ENCODE measurements at places on chromosomes 11 and 22.

GRCh38 chr11:68682531-68682961, 1.8 kb upstream of the GAL start:
- no peak for DNase-seq

DNA sequence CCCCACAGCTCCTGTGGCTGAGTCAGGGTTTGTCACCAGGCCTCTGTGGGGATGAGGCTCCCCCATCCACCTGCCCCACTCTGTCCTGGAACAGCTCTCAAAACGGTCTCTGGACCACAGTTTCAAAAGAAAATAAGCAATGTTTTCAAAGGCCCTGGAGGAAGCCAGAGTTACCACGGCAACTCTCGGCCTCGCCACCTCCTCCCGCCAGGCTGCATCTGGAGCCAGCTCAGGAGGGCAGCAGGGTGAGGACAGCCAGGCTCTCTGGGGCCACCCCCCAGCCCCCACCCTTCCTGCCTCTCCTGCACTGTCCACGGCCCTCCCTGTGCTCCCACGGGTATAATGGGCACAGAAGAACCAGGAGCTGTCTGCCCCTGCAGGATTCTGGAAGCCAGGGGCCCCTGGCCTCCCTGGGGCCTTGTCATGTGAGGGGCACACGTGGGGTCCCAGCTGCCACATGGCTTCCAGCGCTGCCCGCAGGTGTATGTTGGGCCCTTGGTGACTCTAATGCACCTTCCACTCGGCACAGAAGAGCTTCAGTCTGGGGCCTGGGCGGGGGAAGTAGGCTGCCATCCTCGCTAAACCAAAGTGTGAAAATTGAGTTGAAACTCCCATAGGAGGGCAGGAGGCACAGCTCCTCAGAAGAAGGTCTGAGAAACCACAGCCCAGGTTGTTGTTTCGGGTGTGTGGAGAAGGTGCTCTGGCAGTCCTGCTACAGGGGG, 10.3 kb downstream of the CD81 start:
- DNase-seq, result no peak

DNA sequence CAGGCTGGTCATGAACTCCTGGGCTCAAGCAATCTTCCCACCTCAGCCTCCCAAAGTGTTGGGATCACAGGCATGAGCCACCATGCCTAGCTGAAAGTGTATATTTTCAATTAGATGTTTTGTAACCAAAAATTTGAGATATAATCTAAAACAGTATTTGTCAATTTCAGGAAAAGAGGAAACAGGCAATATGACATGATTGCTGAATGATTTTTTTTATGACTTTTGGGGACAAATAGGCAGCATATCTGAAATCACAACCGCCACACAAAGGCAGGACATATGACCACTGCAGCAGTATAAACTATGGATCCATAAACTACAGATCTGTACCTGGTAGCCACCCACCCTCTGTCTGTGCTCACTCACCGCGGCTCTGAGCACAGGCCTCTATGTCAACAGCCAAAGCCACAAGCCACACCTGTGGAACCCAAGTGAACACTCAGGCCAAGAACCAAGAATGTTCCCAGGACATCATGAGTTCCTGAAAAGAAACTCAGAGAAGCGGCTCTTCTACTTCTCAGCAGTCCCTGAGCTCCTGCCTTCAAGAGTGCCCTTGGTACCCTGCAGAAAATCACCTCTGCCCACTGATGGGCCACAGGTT, 22.5 kb downstream of the PISD start:
- no peak for DNase-seq

DNA sequence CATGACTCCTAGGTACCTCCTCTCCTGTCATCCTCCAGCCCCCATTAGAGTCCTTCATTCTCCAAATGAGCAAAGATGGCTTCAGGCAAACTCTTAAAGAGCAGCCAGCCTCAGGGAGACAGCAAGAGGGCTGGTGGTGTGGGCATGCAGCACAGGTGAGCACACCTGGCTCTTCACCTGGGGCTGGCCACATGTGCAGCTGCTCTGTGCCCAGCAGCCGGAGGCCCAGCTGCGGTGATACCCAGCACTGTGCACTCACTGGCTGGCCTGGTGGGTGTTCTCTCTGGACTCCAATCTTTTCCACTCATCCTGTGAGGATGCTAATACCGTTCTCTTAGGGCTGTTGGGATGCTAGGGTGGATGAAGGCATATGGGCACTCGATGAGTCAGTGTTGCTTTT, 106.1 kb upstream of the PARVA start:
- DNase-seq, result no peak

DNA sequence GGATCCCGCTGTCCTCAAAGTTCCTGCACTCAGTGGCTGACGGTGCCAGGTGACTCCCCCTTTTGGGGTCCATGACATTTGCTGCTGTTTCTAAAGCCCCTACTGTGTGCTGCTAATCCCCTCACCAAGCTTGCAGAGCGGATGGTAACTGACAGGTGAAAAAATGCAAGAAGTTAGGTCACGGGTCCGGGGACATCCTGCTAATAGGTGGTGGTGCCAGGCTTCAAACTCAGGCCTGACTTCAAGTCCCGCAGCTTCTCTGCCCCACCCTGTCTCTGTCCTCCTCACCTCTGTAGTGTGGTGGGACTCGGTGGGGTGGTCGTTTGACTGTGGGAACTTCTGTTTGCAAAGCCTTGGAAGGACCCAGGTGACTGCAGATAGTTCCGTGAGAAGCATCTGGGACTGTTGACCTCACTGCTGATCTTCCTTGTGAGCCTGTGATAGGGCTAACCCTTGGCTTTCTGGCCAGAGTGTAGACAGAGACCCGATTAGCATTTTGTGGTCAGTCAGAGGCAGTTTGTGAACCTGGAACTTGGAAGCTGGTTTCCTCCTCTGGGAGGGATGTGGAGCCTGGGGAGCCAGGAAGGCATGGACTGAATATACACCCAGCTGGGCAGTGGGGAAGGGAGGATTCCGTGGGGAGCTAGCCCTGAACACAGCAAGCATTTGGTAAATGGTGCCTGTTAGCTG, 115.4 kb upstream of the OR4B1 start:
- DNase-seq, result no peak

- DNase-seq, result peak; percentile 44
Observed at GRCh38 chr11:1260023-1260501, 37.2 kb downstream of the MUC5B start.

- DNase-seq, result no peak
Observed at GRCh38 chr11:71482216-71482615, 29.2 kb downstream of the NADSYN1 start.

- DNase-seq, result peak; percentile 92
Observed at GRCh38 chr22:37545703-37546436, 14.4 kb upstream of the CDC42EP1 start.

DNA sequence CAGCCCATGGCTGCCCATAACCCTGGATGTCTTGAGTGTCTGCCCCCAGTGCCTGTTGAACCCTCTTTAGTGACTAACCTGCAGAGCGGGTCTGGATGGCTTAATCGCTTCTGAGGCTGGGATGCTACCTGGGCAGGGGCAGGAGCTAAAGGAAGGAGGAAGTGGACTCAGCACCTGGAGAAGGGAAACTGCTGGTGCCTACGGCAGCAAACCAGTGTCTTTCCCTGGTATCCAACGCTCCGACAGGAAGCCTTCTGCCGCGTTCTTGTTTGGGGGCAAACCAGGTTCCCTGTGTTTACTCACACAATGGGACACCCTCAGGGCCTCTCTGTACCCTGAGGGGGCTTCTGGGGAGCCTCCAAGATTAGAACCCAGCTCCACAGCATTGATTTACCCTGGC, 38.1 kb upstream of the B3GAT1 start:
- DNase-seq, result no peak

DNA sequence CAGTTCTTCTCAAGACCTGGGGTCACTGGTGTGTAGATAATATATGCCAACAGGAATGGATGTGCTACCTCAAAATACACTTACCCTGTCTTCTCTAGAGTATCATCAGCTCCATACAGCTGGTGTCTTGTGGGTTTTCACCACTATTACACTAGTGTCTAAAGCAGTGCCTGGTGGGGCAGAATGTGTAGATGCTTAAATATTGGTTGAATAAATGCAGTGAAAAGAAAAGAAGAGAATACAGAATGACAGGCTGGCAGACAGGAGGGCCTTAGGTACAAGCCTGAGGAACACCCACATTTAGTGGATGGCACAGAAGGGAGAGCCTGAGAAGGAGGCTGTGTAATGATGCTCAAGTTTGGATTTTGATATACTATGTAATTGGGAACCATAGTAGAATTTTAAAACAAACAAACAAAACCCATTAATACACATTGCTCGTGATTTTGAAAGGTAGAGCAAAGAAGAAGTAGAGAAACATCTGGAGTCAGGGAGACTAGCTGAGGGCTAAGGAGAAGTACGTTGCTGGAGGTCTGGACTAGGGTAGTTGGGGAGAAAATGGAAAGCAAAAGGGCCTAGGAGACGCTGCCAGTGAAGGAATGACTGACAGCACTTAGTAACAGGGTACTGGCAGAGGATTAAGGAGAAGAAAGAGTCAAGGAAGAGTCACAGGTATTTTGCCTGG, 20.5 kb upstream of the RAG2 start:
- no peak for DNase-seq

- no peak for DNase-seq
Observed at GRCh38 chr11:129846508-129847335, 31.1 kb downstream of the TMEM45B start.

DNA sequence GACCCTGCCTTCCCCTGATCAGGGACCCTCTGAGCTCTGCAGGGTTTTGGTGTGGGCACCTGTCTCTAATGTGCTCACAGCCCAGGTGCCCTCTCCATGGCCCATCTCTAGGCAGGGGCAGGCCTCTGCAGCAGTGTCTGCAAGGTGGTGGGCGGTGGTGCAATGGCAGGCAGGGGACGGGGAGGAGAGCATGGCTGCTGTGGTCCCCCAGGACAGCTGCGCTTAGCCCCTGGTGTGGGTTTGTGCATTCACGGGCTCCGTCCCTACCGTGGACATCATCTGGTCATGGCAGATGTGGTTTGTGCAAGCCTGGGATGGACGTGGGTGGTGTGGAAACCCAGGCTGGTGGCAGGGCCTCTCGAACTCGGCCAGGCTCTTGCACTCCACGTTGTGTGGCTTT, 443.1 kb downstream of the TBC1D22A start:
- no peak for DNase-seq

DNA sequence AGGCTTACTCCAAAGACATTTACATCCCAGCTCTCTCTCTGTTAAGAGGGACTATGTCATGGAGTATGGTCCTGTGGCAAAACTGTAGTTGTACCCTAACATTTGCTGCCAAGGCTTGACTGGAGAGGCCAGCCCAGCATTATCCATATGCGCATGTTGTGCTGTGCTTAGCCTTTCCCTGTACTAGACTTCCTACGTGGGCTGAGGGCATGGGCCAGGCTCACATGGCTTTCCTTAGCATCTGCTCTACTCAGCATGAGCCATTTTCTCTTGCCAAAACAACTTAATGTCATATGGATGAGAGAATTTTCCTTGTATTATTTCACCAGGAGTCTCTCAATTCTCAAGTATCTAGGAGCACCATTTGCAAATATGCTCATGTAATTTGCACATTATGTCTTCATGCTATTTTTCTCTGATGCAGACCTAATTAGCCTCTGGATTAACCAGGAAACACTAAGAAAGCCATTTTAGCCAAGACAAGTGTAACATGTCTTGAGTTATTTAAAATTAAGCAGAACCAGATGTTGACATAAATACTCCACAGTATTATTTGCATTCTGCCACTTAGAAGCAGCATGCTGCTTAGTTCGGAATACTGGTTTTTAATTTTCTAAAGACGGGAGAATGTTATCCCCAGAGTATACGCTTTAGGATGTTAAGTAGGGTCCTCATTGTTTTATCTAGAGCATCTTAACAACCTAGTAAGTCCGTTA, 71.7 kb upstream of the FAR1 start:
- DNase-seq, result no peak

DNA sequence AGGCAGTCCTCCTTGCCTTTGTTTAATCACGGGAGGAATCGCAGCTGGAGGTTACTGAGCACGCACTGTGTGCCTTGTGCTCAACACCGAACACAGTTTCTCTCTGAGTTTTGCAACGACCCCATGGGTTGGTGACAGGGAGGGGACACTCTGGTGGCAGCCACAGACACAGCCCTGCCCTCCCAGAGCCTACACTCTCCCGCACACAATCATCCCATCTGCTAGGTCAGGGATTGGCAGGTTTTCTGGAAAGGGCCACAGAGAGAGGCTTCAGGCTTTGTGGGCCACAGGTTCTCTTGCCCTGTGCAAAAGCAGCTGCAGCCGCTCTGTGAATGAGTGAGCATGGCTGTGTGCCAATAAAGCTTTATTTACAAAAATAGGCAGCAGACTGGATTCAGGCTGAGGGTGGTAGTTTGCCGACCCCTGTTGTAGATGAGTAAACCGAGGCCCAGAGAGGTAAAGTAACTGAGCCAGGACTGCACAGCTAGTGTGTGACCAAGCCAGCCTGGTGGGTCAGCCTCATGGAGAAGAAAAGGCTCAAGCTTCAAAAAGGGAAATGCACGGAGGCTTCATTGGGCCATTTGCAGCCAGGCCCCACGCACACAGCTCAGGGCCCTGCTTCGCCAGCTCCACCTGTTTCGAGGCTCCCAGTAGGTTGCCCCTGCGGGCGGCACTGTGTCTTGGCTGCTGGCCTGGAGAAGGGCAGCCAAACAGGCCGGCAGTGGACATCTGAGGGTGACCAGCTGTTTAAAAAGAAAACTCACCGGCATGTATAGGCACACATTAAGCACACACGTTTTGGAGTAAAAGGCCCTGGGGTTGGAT, 16.3 kb downstream of the LTO1 start:
- no peak for DNase-seq

DNA sequence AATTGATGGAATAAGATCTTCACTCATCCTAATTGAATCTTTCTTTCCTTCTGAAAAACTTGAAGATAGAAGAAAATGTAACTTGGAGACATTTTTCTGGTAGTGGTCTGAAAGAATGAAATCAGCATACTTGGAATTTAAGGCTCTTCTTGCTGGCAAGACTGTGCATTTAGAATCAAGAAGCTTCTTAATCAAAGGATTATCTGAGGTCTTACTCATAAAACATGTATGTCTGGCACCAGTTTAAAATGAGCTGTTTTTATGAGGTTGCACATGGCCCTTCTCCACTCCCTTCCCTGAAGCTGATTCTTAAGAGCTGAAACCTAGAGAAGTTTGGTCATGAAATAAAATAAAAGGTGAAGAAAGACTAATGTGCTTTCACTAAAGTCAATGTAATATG, 77.3 kb downstream of the ARHGEF12 start:
- DNase-seq, result no peak

GRCh38 chr11:128690665-128691101, 3.2 kb upstream of the FLI1 start:
- no peak for DNase-seq

GRCh38 chr11:69902337-69902736, 83.1 kb upstream of the FGF3 start:
- no peak for DNase-seq

GRCh38 chr11:80388130-80388529, 947.3 kb upstream of the TENM4 start:
- DNase-seq, result no peak

GRCh38 chr22:50201191-50202129, 649 bp downstream of the SELENOO start:
- DNase-seq, result no peak

- DNase-seq, result no peak
Observed at GRCh38 chr11:99199341-99199740, 178.6 kb downstream of the CNTN5 start.

GRCh38 chr11:90510839-90511238, 288.0 kb upstream of the CHORDC1 start:
- no peak for DNase-seq
